ENCODE measurements at places on chromosomes 13 and 19.

GRCh38 chr13:52832313-52832712, 16.1 kb downstream of the PCDH8 start:
- no peak overlapping the region for H3K27ac ChIP-seq
- H3K27me3 ChIP-seq, result no peaks in the 10 kb centered on the region
- H3K4me3 ChIP-seq, result no peak overlapping the region
- no peaks in the 10 kb centered on the region for H3K4me1 ChIP-seq
- no peak for DNase-seq
- H3K36me3 ChIP-seq, result no peaks in the 10 kb centered on the region

DNA sequence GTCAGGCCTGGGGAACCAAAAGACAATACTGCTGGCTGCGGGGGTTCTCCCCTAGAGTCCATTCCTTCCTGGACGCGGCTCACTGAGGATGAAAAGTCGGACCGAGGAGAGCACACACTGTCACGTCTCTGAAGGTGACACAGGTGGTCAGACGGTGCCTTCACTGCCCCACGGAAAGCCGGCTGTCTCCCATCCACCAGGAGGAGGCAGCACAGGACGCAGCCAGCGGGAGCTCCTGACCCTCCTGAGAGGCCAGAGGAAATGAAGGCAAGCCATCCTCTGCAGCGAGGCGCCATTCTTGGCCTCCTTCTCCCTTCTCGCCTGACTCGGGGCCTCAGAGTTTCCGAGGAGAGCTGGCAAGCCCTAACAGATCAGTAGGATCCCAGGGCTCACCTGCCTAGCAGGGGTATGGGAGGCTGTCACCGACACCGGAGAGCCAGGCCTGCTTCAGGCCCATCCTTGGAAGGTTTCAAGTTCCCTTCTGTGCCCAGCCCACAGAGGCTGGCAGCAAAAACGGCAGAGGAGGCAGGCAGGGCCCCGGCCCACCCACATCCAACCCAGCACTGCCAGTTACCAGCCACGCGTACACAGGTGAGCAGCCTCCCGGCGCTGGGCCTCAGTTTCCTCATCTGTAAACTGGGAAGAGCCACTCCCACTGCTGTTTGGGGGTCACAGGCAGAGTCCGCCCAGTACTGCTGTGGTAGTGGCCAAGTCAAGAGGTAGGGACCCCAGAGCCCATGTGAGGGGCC, 4.5 kb downstream of the REXO1 start:
- peaks cover 13% of the 10 kb centered on the region for H3K4me1 ChIP-seq
- no peak overlapping the region for H3K27ac ChIP-seq
- no peaks in the 10 kb centered on the region for H3K27me3 ChIP-seq

DNA sequence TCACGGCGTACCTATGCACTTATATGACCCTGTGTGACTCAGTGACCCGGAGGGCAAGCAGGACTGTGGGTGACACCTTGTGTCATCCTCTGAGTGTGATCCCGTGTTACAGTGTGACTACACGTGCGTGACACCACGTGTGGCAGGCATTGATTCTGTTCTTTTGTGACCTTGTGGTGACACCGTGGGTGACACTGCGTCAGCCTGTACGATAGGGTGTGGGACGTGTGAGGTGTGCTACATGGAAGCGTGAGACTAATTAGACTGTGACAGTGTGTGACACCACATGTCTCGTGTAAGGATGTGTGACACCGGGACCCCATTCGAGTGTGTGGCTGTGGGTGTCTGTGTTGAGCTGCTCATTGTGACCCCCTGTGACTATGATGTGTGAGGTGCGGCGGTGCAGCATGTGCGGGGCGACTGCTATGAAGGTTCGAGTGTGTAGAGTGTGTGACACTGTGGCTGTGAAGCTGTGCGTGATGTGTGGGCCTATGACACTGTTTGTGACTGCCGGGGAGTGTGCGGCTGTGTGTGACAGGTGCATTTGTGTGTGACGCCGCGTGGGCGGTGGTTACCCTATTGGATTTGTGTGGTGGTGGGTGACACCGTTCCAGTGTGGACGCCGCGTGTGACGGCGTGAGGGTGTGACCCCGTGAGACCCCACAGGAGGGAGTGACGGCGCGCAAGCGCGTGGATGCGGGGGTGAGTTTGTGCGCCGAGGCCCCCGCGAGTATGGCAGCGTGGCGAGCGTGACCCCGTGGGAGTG, 399 bp upstream of the SPTBN4 start:
- no peaks in the 10 kb centered on the region for H3K27me3 ChIP-seq
- H3K4me3 ChIP-seq, result peak overlapping the region; percentile 73
- peaks cover 22% of the 10 kb centered on the region for H3K4me1 ChIP-seq
- no peak for DNase-seq
- H3K36me3 ChIP-seq, result no peaks in the 10 kb centered on the region

DNA sequence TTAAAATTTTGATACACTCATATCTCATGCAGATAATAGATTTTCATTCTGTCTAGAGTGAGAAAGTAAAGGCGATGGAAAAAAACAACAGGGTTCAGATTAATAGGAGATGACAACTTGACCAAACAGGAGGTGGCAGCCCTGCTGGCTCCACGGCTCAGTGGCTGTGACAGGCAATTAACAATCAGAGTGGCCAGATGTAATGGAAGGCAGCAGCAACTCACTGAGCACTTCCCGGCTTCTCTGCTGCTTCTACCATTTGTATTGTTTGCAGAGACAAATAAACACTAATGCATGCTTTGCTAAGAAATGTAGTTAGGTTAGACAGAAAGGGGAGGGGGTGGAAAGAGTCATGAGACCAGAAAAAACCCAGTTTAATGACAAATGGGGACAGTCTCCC, 473.0 kb upstream of the SLC10A2 start:
- H3K27ac ChIP-seq, result no peak overlapping the region
- no peak for DNase-seq
- H3K4me3 ChIP-seq, result no peak overlapping the region
- peaks cover 5% of the 10 kb centered on the region for H3K27me3 ChIP-seq
- no peaks in the 10 kb centered on the region for H3K36me3 ChIP-seq
- H3K4me1 ChIP-seq, result no peaks in the 10 kb centered on the region

- no peak for DNase-seq
- no peaks in the 10 kb centered on the region for H3K4me1 ChIP-seq
- no peak overlapping the region for H3K4me3 ChIP-seq
Measured at GRCh38 chr19:16914421-16914820, 25.6 kb downstream of the F2RL3 start.

Measured in A673 (cell line).